BE2C (cell line): ENCODE measurements at places on chromosomes 11 and 22.

- no peak for DNase-seq
Measured at GRCh38 chr11:110038201-110038600, 55.0 kb upstream of the ZC3H12C start.

DNA sequence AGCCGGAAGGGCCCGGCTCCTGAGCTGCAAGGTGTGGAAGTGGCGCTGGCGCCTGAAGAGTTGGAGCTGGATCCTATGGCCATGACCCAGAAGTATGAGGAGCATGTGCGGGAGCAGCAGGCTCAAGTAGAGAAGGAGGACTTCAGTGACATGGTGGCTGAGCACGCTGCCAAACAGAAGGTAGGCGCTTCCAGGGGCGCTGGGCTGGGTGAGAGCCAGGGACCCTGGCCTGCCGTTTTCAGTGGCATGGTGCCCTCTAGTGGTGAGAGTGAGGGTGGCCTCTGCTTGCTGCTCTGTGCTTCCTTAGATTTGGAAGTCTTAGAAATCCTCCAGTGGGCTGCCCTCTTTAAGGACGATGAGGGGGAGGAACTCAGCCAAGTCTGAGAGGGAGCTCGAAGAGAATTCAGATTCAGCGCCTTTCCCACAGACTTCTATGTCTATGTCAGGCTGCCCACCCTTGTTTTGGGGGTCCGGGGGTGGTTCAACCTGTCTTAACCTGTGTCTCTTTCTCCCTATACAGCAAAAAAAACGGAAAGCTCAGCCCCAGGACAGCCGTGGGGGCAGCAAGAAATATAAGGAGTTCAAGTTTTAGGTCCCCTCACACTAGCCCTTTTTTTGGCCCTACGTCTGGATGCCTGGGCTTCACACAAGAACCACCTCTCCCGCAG lies 1.8 kb upstream of the PACS1 start:
- peak; percentile 88 for DNase-seq

DNA sequence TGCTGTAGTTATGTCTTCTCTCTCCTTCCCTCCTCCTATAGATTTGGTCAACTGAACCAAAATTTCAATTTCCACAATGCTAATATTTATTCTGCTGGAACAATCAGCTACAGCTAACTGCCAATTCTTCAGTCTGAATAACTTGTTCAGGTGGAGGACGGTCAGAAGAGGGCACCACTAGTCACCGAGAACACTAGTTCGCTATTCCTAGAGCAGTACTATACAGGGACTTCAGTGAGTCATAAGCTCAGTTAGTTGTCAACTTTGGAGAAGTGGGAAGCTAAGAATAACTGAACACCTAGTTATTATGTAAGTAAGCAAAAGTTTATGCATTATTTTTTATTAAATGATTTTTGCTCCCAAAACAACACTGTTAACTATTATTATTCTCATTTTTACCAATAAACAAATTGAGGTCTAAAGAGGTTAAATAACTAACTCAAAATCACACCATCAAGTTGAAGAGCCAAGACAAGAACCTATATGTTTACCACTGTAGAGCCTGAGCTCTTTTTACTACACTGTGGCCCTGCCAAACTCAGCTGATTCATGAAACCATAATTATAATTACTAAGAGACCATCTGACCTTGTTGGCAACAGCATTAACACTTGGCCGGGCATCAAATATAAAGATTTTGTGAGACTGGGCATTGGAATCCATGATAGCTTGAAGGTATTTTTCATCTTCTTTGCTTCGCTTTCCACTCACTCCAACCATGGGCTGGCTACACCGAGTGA lies 59.0 kb downstream of the CEP57 start:
- DNase-seq = peak; percentile 54

- DNase-seq = no peak
Measured at GRCh38 chr11:83078269-83078668, 6.6 kb upstream of the RAB30 start.

- DNase-seq = no peak
Measured at GRCh38 chr11:133808393-133809140, 36.7 kb downstream of the SPATA19 start.

GRCh38 chr11:124297921-124298320 lies 15.8 kb downstream of the OR8D1 start:
- DNase-seq = no peak

DNA sequence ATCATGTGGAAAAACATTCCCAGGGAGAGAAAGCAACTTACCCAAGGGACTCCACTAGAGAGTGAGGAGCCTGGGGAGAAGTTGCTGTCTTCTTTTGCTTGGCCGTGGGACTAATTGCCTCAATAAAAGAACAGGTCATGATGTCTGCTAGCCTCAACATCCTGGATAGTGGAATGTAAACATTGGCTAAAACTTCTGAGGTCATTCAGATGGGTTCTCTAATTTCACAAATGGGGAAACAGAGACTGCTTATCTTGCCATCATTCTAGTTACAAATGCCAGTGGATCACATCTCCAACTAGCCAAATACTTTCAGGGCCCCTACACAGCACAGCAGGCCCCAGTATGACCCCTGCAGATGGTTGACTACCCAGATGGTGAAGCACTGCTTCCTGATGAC lies 28.4 kb upstream of the PAMR1 start:
- DNase-seq = no peak

DNA sequence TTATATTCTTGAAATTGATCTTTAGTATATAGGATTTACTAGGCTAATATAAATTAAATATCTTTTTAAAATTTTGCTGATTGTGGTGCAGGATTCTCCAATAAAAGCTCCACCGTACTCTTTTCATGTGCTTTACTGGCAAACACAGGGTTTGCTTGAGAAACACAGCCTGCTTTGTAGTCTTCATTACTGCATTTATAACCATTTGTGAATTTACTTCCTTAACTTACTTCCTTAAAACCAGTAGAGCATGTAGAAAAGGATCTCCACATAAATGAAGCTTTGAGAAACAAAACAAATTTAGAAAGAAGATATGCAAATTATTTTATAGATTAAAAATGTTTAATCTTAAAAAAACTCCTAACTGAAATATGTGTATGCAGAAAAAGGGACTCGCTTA lies 28.8 kb downstream of the SWAP70 start:
- DNase-seq = no peak

GRCh38 chr11:64791781-64792291 lies 11.2 kb downstream of the MAP4K2 start:
- DNase-seq = no peak

- DNase-seq = no peak
Measured at GRCh38 chr11:45157247-45158209, 11.1 kb downstream of the PRDM11 start.

DNA sequence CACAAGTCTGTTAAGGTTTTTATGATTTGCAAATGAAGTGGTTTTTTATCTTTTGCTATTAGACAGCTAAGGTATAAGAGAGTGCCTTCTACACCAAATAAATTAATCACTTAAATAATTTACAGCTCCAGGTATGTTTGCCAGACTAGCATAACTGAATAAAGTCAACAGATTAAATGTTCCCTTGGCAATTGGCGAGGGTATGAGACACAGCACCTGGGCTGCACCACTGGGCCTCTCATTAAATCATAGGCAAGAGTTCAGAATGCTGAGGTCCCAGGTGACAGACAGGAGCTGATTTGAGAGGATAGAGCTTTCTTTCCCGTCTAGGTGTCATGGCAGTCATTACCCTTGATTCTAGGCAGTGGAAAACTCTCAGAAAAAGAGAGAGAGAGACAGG lies 62.6 kb upstream of the WT1 start:
- no peak for DNase-seq

DNA sequence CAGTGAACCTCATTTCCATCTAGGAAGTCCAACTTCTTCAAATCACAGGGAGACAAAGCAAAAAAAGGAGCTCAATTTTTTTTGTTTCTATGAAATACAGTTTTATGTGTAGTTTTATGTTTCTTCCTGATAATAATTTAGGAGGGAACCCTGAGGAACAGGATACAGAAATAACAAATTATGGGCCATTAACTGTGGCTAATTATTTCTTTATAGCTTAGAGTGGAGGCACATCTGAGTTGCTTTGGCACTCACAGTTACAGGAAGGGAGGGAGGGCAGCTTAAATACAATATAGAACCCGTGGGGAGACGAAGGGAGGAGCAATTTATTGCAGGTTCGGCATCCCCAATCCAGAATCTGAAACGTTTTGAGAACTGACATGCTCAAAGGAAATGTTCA lies 37.1 kb upstream of the HORMAD2 start:
- no peak for DNase-seq

DNA sequence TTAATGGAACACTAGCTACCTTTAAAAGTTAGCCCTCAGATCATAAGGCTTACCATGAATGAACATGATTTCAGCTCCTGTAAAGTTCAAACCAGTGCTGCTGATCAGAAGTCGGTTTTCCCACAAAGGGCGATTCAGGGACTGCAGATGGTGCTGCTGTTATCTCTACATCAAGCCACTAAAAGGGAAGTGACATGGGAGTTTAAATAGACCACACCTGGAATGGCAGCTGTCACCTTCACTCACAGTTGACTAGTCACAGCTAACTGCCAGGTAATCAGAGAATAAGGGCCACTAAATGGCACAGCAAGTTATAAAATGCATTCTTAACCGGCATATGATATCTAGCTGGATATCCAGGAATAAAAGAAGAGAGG lies 581.1 kb upstream of the ARHGAP42 start:
- DNase-seq = no peak

- no peak for DNase-seq
Measured at GRCh38 chr11:26158251-26158650, 173.7 kb upstream of the ANO3 start.

GRCh38 chr11:63012430-63012829 lies 3.2 kb downstream of the SLC22A8 start:
- DNase-seq = no peak

GRCh38 chr11:67031791-67032561 lies 9.0 kb downstream of the SYT12 start:
- DNase-seq = no peak

GRCh38 chr11:107973641-107974040 lies 35.1 kb upstream of the CUL5 start:
- DNase-seq = no peak

GRCh38 chr22:43993072-43993760 lies 30.9 kb upstream of the PARVB start:
- DNase-seq = peak; percentile 71

- no peak for DNase-seq
Measured at GRCh38 chr11:6210274-6210955, 5.1 kb downstream of the C11orf42 start.

DNA sequence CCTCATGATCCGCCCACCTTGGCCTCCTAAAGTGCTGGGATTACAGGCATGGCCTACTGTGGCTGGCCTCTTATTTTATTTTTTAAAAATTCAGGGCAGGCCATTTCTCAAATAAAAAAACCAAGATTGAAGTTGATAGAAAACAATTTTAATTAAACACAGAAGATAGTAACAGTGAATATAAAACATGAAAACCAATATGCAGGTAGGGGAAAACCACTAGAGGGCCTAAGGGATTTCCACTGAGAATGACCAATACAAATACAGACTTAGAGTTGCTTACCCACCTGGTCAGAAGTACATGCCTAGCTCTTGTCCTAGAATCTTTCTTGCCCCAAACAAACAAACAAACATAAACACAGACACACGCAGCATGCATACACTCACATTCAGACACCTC lies 1.7 kb upstream of the RTCB start:
- no peak for DNase-seq

GRCh38 chr22:20279662-20280134 lies 11.6 kb upstream of the RTN4R start:
- no peak for DNase-seq

- DNase-seq = no peak
Measured at GRCh38 chr11:114027391-114027790, 32.1 kb upstream of the ZBTB16 start.

- DNase-seq = no peak
Measured at GRCh38 chr11:45173064-45173463, 26.6 kb downstream of the PRDM11 start.

- no peak for DNase-seq
Measured at GRCh38 chr11:96132437-96132836, 208.5 kb upstream of the MTMR2 start.

DNA sequence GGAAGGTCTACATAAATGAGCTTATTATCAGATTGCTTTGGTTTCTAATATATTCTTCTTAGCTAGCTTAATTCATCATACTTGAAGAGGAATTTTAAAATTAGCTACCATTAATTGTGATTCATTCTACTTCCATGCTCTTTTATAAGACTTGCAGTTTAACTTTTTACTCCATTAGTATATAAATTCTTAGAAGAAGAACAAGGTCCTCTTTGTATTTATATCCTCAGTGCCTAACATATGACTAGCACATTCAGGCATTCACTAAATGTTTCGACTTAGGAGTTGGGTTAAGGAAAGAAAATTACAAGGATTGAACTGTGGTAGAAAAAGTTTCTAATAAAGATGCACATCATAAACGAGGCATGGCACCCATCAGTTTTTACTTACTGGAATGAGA lies 1135.5 kb downstream of the JRKL start:
- DNase-seq = no peak

GRCh38 chr22:47846206-47846605 lies 1083.8 kb downstream of the TBC1D22A start:
- DNase-seq = no peak

DNA sequence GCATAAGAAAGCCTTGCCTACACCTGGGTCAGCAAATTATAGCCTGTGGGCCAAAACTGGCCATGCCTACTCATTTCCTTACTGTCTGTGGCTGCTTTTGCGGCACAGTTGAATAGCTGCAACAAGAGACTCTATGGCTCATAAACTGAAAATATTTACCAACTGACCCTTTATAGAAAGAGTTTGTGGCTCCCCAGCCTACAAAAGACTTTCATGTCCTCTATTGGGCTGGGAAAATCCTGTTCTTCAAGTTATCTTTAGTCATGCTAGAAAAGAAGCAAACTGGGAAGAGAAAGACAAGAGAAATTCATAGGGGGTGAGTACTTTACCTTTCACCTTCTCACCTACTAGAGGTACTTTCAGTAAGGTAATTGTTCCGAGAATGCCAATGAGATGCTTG lies 175.1 kb downstream of the SWAP70 start:
- DNase-seq = no peak

DNA sequence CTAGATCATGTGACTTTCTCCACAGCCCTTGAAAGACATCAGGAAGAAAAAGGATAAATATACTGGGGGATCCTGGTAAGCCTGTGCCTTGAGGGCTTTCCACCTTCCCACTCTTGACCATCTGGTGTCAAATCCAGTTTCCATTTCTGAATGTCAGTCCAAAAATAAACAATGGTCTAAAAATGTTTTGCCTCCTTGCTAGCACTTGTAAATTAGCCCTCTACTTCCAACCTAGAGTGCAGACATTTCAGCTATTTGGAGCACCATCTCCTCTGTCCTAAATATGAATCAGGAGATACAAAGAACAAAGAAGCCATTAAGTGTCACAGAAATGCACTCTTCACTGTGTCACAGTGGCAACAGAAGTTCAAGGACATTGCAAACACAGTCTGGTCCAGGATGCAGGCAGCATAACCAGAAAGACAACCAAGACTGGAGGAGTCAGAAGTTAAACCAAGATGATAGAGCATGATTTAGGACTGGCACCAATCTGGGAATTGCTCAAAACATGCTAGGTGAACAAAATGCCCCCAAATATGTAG lies 88.1 kb downstream of the CCDC34 start:
- no peak for DNase-seq

- DNase-seq = no peak
Measured at GRCh38 chr11:133052537-133052936, 479.8 kb downstream of the OPCML start.
